ENCODE measurements at places on chromosomes 7 and 10.

DNA sequence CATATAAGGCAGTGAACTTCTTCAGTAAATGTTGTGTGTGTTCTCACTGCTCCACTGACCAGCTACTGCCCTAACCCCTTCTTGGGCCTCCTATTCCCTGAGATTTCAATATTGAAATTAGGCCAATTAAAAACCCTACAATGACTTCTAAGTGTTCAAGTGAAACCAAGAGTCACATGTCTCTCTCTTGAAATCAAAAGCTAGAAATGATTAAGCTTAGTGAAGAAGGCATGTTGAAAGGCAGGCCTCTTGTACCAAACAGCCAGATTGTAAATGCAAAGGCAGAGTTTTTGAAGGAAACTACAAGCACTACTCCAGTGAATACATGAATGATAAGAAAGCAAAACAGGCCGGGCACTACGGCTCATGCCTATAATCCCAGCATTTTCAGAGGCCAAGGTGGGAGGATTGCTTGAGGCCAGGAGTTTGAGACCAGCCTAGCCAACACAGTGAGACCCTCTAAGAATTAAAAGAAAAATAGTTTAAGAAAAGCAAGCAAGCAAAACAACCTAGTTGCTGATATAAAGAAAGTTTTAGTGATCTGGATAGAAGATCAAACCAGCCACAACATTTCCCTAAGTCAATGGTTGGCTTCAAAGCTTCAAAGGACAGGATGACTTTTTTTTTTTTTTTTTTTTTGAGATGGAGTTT lies 22.3 kb downstream of the BRAF start:
- peak; percentile 18 for DNase-seq

DNA sequence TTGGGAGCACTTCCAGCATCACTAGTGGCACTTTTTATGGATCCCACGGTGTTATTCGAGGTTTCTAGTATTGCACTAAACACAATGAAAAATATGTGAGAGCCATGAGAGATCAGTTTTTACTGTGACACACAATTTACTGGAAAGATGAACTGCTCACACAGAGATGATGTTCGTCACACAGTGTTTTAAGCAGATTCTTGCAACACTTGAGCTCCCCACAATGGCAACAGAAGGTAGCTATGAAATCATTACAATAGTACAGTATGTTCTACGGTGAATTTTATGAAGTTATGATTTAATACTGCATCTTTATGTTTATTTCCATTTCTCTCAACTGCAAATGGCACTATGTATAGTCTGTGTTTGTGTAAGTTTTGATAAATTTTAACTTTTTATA lies 27.4 kb upstream of the ENTPD1 start:
- no peak for DNase-seq

DNA sequence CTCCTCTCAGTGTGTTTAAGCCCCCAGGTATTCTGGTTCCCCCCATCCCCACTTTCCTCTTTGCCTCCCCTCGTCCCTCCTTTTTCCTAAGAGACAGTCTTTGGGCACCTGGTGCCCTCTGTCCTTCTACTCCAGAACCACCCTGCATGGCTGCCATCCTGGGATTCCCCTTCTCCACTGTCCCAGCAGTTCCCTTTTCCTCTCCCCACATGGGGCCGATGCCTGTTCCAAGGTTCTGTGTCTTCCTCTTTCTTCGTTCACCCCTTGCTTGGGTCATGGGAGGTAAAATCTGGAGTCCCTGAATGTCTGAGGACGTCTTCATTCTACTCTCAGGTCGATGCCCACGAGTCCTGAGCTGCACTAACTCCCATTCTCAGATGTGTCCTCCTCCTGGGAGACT lies 120.8 kb downstream of the TAX1BP1 start:
- DNase-seq, result no peak

GRCh38 chr7:148708026-148708885 lies 9.6 kb downstream of the CUL1 start:
- DNase-seq, result no peak

DNA sequence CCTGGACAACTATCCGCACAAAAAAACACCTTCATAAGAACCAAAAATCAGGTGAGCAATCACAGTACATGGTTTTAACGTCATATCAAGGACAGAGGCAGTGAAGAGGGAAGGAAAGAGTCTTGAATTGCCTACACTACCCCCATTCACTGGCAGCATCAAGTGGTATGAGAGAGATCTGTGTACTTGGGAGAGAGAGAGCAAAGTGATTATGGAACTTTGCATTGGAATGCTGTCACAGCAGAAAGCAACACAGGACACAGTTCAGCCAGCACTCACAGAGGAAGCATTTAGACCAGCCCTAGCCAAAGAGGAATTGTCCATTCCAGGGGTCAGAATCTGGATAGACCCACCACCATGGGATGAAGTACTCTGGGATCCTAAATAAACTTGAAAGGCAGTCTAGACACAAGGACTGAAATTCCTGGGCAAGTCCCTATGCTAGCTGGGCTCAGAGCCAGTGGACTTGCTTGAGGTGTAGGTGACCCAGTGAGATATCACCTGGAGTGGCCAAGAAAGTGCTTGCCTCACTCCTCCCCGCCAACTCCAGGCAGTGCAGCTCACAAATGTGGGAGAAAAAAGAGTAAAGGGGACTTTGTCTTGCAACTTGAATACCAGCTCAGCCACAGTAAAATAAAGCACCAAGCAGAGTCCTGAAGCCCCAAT lies 30.5 kb upstream of the SFTPD start:
- DNase-seq, result no peak

GRCh38 chr10:30736685-30737232 lies 107.2 kb upstream of the LYZL2 start:
- no peak for DNase-seq

All from CD4-positive, alpha-beta T cell treated with Interleukin-6 at 100 ng/mL for 8 hours (primary cell).